ENCODE measurements at places on chromosomes 11 and 22.

- no peak for DNase-seq
Observed at GRCh38 chr22:27853424-27853823, 51.9 kb upstream of the MN1 start.

DNA sequence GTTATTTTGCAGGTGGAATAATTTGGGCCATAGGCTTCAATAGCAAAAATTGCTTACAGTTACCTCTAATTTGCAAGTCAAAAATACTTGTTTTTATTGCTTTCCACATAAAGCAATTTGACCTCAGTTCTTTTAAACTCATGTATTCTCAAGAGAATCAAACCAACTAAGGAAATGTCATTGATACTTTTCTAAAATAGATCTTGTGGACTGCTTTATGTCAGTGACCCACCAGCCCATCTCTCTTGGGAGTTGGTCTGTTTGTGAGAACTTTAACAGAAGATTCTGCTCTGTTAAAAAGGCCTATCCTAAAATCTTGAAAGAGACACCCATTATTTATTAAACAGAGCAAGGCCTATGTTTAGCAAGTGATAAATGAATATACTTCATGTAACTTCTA lies 75.2 kb downstream of the DDIAS start:
- DNase-seq: no peak

DNA sequence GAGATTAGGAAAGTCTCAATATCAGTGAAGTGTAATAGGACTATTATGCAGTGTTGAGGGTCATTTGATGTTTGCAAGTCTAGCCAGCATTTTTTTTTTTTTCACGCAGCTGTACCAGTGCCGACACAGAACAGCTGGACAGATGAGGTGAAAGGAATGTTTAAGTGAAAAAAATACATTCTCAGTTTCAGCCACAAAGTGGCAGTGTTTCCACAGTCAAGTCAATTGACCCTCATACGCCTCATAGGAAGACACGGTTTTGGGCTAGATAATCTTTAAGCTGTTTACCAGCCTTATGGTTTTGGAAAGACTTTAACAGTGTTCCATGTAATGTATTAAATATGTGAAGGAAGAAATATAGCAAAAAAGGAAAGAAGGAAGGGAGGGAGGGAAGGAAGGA lies 349.9 kb upstream of the ANO3 start:
- no peak for DNase-seq

DNA sequence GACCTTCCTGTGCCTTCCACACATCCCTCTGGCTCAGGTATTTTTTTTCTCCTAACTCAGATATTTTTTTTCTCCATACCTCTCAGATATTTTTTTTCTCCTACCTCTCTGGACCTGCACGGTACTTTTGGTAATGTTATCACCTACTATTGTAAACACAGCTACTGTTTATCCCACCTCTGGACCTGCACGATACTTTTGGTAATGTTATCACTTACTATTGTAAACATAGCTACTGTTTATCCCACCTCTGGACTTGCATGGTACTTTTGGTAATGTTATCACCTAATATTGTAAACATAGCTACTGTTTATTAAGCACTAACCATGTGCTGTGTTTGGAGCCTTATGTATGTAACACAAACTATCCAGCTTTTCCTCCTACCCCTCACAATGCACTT lies 12.1 kb upstream of the UPB1 start:
- no peak for DNase-seq

GRCh38 chr22:44620129-44620840 lies 81.7 kb upstream of the PRR5 start:
- no peak for DNase-seq

DNA sequence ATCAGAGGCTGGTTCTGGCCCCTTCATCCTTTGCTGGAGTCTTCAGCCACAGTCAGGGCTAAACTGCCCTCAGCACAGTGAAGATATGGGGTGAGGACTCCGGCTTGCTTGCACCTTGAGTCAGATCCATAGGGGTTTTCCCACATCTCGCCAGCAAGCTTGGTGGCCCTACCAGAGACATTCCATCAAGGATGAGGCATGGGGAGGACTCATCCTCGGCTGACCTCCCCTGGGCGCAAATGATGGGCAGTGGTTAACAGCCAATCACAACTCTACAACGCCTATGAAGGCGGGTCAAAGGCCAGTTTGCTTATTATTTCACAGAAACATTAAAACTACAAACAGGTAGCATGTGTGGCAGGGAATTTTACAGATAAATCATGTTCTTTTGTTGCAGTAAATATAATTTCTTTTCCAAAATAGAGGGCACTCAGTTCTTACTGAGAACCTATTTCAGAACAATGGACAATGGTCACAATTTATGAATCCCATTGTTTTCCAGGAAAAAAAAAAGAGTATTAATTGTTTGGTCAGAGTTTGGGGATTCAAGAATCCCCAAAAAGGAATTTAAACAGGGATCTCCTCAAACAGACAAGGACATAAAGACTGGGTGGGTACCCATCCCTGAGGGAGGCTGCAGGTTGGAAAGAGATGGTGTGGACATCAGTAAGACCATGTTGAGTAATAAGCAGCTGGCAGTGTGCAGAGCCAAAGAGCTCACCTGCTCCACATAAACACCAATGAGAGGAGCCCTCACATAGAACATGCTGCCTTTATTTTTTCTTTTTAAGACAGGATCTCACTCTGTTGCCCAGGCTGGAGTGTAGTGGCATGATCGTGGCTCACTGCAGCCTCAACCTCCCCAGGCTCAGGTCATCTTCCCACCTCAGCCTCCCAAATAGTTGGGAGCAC lies 14.8 kb downstream of the PLAAT3 start:
- DNase-seq: peak; percentile 95

GRCh38 chr22:45105281-45105702 lies 58.4 kb upstream of the NUP50 start:
- DNase-seq: peak; percentile 84

GRCh38 chr11:75793966-75794365 lies 21.0 kb upstream of the UVRAG start:
- no peak for DNase-seq

GRCh38 chr22:49046546-49047361 lies 780.9 kb downstream of the BRD1 start:
- DNase-seq: no peak

GRCh38 chr11:86171627-86172026 lies 72.9 kb upstream of the EED start:
- DNase-seq: no peak

DNA sequence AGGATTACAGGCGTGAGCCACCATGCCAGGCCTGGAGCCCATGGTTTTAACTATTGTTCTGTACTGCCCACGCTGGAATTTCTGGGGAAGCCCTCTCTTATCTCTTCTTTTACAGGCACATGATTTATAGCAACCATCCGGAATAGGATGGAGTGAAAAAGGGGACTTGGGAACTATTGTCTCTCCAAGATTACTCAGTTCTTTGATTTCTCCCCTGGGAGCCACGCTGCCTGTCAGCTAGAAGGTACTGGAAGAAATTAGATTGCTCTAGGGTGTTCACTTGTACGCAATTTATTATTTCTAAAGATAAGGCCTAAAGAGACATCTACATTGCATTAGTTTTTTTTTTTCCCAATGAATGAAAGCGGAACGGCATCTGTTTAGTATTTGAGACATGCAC lies 65.6 kb upstream of the PTPRJ start:
- peak; percentile 23 for DNase-seq

DNA sequence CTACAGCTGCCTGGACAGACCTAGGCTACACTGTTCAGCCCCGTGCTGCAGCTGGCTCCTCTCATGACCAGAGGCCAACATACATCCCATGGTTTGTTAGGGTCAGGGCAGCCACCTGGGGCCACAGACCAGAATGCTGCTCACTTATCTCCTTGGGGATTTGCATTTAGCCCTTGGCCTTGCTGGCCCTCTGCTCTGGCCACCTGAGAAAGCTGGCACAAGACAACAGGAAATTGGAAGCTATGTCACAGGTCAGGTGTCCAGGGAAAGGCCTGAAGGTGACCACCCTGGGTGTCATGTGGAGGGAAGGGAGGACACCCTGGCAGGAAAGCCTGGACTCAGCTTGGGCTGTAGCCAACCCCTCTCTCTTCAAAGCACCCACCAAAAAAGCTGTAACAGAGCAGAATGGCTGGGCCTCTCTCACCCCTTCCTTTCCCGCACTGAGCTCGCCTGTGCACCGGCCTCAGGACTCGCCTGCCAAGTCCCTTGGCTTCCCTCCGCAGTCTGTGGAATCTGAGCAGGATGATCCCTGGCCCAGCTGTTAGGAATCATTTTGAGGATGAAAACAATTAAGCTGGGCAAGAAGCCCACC lies 86.3 kb downstream of the SNX19 start:
- no peak for DNase-seq

GRCh38 chr11:68677432-68677831 lies 6.9 kb upstream of the GAL start:
- DNase-seq: peak; percentile 75

GRCh38 chr11:59223611-59224010 lies 10.9 kb upstream of the MPEG1 start:
- no peak for DNase-seq

DNA sequence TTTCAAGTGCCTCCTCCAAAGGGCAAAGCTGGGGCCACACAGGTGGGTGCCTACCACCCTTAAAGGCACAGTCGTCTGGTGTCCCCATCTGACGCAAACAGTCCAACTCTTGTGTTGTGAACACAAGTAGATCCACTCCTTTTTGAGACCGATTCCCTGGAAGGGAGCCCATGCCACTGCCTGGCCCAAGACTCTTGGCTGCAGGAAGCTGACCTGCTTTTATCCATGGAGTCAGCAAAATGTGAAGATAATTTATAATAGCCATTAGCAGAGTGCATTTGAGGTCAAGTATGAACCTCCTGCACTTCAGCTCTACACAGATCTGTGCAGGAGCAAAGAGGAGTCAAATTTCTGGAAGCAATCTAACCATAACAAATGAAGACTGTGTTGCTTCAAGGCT lies 68.5 kb downstream of the ADM start:
- DNase-seq: no peak

DNA sequence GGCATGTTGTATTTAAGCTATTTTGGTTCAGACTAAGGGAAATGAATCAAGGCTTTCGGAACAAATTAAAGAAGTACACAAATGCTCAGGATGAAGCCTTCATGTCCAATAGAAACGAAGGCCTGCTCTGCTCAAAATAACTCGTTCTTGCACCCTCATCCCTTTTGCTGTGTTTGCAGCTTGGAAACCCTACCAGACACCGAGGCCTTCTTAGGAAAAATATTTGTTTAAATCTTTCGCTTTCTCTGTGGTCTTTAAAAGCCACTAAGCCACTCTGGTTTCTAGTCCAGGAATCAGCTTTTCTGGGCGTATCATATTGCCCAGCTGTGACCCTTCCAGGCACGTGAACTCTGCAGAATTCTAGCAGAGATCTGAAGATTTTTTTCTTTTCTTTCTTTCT lies 60.9 kb upstream of the HSPA8 start:
- DNase-seq: no peak

DNA sequence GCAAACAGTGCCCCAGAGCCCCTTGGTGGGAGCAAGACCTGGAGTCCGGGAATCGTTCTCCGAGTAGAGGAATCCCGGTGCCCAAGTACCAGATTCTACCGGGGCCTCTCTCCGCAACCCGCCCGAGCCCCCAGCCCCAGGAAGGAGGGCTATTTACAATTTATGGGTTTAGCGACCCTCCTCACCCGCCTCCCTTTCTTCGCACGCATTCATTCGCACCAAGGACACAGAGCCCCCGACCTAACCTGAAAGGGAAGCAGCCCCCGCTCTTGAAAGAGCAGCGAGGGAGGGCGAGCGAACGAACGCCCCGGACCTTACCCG lies 628 bp downstream of the LRP4 start:
- no peak for DNase-seq

DNA sequence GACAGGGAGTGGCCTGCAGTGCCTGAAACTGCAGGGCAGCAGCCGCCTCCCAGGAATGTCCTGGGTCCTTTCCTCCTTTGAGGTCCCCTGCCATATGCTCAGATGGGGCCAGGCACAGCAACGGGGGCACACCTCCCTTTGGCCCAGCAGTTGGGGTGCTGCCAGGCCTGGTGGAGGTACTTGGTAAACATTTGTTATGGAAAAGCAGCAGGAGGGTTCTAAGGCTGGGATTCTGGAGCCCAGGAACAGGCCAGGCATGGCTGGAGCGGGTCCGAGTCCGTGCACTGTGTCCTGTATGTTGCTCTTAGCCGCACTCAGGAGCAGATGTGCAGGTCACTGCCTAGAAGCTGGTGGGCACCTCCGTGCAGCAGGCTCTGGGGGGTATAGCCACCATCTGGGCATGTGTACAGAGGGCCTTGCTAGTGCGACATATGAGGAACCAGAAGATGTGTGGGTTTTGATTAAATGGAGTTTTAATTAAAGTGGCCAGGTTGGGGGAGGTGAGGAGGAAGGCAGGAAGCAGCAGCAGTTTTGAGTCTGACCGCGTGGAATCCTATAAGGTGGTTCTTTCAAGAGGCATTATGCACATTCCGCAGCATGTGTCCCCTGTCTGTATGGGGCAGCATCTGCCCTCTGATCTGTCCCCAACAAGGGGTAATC lies 1.5 kb downstream of the ADORA2A start:
- DNase-seq: no peak

DNA sequence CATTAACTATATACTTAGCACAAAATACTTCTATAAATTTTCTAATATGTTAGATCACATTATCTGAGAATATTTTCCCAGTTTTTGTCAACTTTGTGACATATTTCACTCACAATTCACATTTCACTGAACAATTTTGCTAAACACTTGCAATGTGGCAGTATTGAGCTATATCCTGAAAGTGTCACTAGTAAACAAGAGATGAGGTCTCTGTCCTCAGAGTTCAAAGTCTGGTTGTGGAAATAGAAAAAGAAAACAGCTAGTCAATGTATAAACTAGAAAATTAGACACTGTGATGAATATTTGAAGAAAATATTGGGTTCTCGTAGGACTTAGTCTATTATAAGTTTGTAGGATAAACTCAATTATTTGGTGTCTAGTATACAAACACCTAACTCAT lies 87.4 kb upstream of the CHORDC1 start:
- DNase-seq: no peak

DNA sequence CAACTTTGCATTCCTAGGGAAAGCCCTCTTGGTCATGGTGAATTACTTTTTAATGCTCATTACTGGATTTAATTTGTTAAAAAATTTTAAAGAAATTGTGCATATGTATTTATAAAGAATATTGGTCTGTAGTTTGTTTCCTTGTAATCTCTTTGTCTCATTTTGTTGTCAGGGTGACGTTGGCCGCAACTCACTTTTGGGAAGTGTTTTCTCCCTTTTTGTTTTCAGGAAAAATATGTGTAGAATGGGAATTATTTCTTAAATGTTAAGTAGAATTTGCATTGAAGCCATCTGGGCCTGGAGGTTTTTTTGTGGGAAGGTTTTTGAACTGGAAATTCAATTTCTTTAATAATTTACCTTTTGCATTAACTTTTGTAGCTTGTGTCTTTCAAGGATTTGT lies 149.1 kb downstream of the UVRAG start:
- no peak for DNase-seq

DNA sequence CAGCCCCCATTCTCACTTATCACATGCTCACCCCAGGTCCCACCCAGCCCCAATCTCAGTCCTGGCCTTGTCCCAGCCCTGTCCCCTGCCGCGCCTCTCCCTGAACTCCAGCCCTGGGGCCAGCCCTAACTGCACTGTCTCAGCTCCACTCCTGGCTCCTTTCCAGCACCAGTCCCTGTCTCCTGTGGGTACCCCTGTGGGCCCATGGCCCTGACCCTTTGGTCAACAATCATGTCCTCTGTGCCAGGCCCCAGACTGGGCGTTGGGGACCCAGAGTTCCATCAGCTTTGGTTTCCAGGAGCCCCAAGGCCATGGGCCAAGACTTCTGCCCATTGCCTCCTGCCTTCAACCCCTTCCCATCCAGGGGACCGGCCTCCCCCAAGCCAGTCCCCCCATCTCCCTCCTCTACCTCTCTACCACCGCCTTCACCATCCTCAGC lies 757 bp downstream of the SPI1 start:
- DNase-seq: no peak
